T-helper 1 cell (primary cell): ENCODE measurements at places on chromosomes 12 and 14.
A peak's percentile ranks its signal among the peaks of the same experiment; 100 is the strongest.

GRCh38 chr12:19075711-19076340, 53.7 kb upstream of the PLEKHA5 start:
- no peak for DNase-seq

GRCh38 chr14:68733086-68733914, 59.6 kb downstream of the ZFP36L1 start:
- peak; percentile 28 for DNase-seq

GRCh38 chr12:42483521-42483790, 106.1 kb downstream of the PRICKLE1 start:
- DNase-seq, result peak; percentile 6

GRCh38 chr12:90729736-90730135, 225.2 kb downstream of the CCER1 start:
- DNase-seq, result no peak

- no peak for DNase-seq
Measured at GRCh38 chr12:121990692-121991603, 30.7 kb upstream of the BCL7A start.

GRCh38 chr12:130078852-130079251, 83.4 kb upstream of the FZD10 start:
- no peak for DNase-seq

- no peak for DNase-seq
Measured at GRCh38 chr14:99573000-99573330, 31.0 kb downstream of the CCDC85C start.

- no peak for DNase-seq
Measured at GRCh38 chr14:51428981-51429380, 188.9 kb downstream of the TMX1 start.

GRCh38 chr14:87712396-87713090, 280.4 kb downstream of the GALC start:
- no peak for DNase-seq

GRCh38 chr12:26266881-26267280, 71.5 kb downstream of the SSPN start:
- DNase-seq, result no peak

DNA sequence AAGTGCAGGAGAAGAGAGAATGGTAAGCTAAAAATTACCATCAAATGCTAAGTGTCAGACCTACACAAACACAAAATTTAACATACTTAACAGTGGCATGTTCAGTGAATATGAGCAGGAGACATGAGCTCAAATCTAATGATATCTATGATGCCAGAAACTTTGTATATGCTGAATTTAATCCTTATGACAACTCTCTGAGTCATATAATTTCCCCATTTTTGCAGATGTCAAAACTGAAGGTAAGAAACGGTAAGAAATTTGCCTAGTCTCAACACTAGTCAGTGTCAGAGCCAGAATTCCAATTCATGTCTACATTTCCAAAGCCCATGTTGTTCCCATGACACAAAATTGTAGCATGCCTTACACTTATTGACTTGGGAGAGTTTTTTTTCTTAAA, 375.8 kb downstream of the APAF1 start:
- DNase-seq, result no peak

GRCh38 chr12:22037947-22038346, 8.1 kb upstream of the CMAS start:
- no peak for DNase-seq

GRCh38 chr14:62854951-62855350, 190.3 kb downstream of the KCNH5 start:
- DNase-seq, result no peak

GRCh38 chr14:62097072-62097471, 334.9 kb downstream of the SNAPC1 start:
- no peak for DNase-seq

GRCh38 chr12:97800561-97800960, 338.0 kb downstream of the RMST start:
- DNase-seq, result no peak

GRCh38 chr12:130878193-130879185, 6.6 kb downstream of the RAN start:
- DNase-seq, result no peak

DNA sequence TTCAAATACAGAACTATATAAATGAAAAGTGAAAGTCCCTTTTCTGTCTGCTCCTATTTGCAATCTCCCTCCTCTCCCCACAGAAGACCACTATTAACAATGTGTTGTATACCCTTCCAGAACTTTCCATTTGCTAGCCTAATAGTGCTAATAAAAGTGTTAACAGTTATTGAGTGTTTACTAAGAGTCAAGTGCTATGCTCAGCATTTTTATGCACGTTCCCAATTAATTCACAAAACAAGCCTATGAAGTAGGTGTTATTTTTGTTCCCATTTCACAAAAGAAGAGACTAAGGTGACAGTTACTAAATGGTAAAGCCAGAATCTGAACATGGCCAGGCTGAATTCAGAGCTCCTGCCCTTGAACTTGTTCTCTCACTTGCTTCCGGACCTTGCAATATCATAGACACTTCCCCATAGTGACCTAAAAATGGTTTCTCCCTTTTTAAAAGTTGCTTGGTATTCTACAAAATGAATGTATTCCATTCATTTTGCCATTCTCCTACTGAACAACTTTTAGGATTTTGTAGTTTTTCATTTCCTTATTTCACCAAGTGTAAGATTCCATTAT, 1.6 kb upstream of the PRKAB1 start:
- DNase-seq, result no peak

GRCh38 chr14:104926619-104927431, 2.1 kb downstream of the PLD4 start:
- no peak for DNase-seq

DNA sequence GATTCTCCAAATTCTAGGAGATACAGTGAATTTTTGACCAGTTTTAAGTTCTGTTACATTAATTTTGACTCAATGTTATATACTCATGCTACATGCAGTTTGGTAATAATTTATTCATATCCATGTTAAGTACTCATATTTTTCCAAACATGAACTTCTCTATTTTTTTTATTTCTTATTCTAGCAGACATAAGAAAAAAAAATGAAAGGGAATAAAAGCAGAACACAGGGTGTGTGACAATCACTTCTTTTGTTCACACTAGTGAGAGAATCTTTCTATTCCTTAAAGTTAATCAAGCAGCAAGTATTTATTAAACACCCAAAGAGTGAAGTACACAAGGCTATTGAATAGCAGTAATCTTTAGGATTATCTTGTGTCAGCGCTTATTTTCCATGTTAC, 171.1 kb upstream of the ATP2B1 start:
- no peak for DNase-seq

DNA sequence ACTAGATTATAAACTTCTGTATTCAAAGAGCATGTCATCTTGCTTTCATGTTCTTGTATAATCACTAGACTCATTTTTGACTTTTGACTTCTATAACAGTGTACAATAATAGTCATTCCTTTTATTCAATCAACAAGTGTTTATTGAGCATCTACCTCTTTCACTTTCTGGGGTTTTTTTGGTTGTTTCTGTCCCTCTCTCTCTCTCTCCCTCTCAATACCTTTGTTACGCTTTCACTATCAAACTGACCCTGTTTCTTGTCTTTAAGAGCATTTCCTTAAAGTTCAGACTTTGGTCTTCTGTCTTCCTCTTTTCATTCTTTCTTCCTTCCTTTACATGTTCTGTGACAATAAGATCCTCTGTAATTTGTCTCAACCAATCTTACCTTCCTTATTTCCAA, 49.5 kb downstream of the GPR137C start:
- no peak for DNase-seq

DNA sequence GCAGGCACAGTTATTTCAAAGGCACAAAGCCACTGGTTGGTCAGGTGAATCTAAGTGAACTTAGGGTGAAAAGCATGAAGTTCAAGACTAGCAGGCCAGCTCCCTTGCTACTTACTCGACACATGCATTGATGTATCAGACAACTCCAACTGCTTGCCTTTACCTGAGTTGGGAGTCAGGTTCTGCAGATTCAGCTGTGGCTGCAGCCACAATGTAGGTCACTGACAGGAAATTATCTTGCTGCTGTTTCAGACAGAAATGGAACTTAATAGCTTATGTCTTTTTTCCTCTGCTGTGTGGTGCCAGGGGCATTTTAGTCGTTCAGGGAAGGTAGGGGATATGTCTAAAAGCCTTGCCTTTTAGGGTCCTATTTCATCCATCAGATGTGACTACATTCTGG, 125.6 kb upstream of the RPH3A start:
- DNase-seq, result no peak

DNA sequence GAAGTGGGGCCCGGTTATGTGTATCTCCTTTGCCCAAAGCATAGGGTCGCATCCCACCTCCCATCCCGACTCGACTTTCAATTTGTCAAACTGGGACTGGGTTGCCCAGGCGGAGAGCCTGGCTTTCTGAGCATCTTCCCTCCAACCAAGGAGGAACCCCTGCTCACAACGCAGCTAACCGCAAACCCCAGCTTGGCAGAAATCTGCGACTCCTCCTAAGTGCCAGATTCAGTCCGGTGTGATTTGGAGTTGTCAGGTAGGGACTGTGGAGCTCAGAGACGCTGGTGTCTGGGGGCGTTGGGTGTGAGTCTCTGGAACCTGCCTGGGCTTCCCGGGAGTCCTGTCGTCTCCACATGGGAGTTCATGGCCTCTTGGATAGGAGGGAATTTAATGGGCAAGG, 1126.7 kb downstream of the AACS start:
- DNase-seq, result no peak

DNA sequence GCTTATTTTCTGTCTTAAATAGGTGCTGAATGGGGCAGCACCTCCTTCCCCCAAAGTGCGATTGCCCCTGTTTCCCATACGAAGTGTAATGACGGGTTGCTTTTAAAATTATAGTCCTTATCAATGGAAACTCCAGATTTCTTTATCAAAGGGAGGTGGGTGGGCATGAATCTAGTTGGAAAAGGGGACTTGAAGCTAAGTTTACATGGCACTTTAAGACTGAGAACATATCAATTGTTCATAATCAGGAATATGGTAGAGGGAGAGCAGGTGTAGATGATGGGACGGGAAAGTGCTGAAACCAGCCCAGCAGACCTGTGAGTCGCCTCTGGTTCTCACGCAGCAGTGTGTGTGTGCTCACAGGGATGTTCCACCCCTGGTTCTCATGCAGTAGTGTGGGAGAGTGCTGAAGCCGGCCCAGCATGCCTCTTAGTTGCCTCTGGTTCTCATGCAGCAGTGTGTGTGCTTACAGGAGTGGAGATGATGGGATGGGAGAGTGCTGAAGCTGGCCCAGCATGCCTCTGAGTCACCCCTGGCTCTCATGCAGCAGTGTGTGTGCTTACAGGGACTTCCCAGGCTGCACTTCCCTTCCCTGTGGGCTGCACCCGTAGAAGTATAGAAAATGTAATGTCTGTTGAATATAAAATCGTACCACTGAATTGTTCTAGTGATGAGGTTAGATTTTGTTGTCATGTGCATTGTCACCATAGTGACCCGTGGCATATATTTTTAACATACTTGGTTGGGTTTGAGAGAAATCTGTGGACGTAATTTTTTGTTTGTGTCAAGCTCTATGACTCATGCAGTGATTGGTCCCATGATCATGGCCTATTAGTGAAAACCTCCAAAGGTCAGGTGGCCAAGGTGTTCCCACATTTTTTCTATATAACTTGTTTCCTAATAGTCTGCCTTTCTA, 51.6 kb downstream of the GPATCH2L start:
- DNase-seq, result no peak
